ENCODE measurements at places on chromosomes 2 and 18.

DNA sequence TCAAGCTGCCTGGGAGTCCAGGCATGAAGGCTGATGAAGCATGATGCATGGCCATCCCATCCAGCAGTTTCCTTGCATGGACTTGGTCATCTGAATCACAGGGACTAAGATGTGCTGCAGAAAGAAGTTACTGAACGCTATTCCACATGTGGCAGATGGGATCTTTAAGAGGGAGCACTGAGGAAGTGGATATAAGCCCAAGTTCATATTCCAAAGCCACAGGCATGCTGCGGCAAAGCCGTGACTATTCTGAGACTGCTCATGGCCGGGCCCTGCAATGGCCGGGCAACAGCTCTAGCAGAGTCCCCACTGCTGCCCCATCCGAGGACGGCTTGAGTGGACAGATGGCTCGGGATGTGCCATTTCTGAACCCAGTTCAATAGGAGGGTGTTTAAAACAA lies 61.5 kb downstream of the STPG4 start:
- no peak for DNase-seq

GRCh38 chr2:31274401-31275075 lies 40.6 kb downstream of the EHD3 start:
- DNase-seq, result no peak

DNA sequence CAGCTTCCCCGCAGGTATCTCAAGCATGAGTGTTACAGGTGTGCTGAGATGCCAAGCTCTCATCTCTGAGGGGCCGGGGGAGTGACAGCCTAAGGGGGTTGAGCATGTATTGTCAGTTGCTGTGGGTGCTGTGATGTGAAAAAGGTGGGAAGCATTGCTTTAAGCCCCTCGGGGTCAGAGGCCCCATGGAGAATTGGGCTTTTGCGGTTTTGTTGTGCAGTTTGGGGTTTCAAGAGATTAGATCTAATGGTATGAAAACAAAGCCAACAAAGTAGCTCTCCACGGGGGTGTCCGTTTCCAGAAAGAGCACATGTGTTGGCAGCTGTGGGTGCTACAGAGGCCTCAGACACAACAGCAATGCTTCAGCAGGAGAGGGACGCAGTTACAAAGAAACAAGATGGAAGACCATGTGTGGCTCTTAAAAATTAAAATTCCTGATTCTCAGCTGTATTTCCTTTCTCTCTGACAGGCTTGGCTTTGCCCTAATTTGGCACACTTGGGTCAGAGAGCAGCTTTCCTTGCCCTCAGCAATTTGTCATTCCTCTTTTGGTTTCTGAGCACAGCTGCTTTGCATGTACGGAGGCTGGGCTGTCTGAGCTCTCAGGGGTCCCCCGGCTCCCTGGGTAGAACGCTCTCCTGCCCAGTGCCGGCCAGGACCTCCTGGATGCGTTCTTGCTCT lies 69.9 kb downstream of the TMEM247 start:
- DNase-seq, result no peak

DNA sequence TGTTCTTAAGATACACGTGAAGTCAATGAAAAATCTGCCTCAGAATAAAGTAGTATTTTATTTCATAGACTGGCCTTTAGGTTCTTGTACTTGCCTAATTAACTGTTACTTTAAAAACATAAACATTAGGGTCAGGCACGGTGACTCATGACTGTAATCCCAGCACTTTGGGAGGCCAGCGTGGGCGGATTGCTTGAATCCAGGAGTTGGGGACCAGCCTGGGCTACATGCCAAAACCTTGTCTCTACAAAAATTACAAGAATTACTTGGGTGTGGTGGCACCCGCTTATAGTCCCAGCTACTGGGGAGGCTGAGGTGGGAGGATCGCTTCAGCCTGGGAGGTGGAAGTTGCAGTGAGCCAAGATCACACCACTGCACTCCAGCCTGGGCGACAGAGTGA lies 16.0 kb upstream of the SNORC start:
- no peak for DNase-seq

GRCh38 chr18:45670281-45670962 lies 53.6 kb upstream of the SLC14A1 start:
- no peak for DNase-seq

- no peak for DNase-seq
Observed at GRCh38 chr2:233839447-233839820, 14.9 kb downstream of the HJURP start.

DNA sequence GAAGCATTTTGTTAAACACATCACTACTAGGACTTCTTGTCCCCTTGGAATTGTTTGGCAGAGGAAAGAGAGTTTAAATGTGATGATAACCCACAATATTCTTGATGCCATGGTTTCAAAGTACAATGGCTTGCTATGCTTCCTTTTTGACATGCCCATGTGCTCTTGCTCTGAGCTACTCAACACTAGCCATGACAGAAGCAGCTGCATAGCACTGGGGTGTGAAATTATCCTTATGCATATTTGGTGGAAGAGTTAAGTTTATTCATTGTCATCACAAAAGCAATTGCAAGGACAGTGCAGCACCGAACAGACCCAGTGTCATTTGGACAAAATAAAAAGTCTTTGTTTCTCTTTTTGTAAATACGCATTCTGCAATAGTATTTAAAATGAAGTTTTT lies 209.9 kb upstream of the CDH20 start:
- DNase-seq, result no peak

- no peak for DNase-seq
Observed at GRCh38 chr2:233289648-233290047, 18.0 kb upstream of the SAG start.

DNA sequence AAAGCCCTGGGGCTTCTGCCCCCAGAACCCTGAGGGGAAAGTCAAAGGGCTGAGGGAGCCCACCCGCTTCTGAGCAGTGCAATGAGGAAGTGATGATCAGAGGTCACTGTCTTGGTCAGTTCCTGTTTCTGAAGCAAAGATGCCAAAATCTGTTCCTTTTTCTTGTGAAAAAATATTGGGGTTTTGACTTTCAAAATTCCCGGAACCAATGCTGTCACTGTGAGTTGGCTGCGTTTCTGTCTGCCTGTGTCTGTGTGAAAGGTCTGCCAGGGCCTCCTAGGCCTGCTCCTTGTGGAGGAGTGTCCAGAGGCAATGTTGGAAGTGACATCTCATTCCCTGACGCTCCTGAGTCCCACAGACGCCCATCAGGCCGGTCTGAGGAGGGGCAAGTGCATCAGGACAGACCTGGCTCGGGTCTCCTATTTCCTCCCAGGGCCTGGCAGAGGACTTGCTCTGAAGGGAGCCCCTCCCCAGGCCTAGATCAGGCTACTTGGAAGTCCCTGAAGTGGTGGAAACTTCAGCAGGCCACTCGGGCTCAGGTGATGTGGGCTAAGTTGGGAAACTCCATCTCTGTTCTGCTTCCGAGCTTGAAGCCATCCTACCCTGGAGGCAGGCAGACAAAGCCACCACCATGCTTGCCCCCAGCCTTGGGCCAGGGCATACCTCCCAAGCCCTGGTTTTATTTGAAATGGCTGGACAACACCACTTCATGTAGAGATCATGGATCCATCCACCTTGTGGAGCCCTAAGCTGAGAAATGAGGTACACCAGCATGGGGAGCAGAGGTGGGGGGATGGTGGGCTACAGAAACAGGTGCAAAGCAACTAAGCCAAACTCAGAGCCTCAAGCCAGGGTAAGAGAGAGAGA lies 51.0 kb downstream of the PKDCC start:
- no peak for DNase-seq

GRCh38 chr2:129734343-129735034 lies 245.0 kb upstream of the RAB6C start:
- no peak for DNase-seq

DNA sequence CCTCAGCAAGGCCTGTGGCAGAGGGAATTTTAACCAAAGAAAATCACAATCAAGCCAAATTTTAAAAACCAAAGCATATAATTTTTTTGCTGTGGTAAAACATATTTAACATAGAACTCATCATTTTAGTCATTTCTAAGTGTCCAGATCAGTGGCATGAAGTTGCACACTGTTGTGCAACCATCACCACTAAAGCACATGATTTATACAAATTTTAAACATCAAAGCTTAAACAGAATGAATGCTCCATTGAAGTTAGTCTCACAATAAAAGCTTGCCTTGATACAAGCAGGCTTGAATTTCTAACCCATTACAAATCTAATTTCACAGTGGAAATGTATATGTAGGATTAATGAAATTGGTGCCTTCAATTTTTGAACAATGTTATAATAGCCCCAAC lies 31.2 kb downstream of the FTCDNL1 start:
- no peak for DNase-seq

- no peak for DNase-seq
Observed at GRCh38 chr2:216215658-216216390, 106.7 kb downstream of the XRCC5 start.

GRCh38 chr2:8146132-8147005 lies 535.5 kb upstream of the ID2 start:
- DNase-seq, result no peak

DNA sequence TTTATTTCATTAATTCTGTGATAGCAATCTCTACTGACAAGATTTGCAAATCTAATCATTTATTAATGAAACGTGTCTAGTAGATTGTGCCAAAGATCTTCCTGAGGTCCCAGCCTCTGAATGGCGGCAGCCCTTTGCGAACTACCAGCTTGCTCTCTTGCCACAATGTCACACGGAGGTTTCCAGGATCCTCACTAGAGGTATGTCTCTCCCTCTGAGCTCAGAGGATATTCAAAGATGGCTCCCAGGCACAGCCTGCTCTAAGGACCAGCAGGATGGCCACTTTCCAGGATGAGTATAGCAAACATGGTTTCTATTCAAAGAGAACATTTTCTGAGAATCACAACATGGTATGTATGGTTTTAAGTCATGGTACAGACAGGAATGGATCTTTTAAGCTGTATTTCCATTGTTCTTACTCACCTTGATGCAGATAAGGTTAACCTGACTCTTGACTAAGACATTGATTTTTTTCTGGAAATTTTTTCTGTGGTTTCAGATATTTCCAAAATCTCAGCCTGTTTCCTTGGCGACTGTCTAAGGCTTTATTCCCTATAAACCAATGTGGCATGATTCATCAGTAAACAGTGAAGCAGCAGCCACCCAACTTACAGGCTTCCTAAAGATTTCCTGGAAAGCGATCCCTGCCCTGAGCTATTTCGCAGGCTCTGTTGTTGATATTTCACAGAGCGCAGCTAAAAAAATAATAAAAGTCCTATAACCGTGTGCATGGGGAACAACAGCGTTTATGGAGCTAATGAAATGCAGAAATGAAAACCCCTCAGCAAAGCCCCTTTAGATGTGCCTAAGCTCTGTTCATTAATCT lies 54.1 kb upstream of the KLF7 start:
- DNase-seq, result no peak

- DNase-seq, result no peak
Observed at GRCh38 chr2:122800781-122801180, 1045.3 kb downstream of the TSN start.

GRCh38 chr2:53752385-53752784 lies 15.2 kb upstream of the CHAC2 start:
- no peak for DNase-seq

- no peak for DNase-seq
Observed at GRCh38 chr2:42339191-42339912, 21.7 kb downstream of the COX7A2L start.

- no peak for DNase-seq
Observed at GRCh38 chr2:204950695-204951346, 405.5 kb downstream of the PARD3B start.

GRCh38 chr2:217989221-217989948 lies 13.4 kb downstream of the TNS1 start:
- no peak for DNase-seq

GRCh38 chr2:68487773-68488355 lies 20.5 kb downstream of the APLF start:
- DNase-seq, result no peak

GRCh38 chr2:68879296-68879695 lies 8.1 kb upstream of the BMP10 start:
- DNase-seq, result no peak

- no peak for DNase-seq
Observed at GRCh38 chr2:237883951-237884446, 24.6 kb downstream of the RAMP1 start.

DNA sequence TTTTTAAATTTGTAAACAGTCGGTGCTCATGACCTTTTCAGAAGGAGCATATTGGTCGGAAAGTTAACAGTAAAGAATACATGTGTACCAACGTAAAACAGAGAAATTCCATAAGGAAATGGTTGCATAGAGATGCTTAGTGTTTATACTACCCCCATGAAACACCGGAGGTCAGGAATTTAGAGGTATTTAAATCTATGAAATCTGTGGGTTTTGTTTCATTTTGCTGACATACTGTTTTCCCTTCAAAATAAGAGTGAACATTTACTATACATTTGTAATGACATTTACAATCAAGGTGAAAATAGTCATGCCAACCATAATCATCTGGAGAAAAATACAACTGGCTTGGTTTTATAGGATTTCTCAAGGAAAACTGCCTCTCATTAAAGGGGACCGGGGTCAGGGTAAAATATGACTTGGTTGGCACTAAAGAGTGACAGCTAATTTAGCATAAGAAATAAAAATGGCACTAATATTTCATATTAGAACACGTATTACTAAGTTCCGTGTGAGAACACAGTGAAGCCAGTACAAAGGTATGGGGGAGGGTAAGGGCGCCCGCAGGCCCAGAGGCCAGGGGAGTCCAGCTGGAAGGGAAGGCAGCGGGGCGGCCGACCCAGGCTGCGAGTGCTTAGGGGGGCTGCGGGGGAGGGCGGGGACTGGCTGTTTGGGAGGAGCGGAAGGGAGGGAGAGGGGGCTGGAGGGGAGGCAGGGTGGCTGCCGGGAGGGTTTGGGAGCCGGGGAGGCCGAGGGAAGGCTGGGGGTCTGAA lies 1.1 kb upstream of the RNU4ATAC start:
- no peak for DNase-seq

DNA sequence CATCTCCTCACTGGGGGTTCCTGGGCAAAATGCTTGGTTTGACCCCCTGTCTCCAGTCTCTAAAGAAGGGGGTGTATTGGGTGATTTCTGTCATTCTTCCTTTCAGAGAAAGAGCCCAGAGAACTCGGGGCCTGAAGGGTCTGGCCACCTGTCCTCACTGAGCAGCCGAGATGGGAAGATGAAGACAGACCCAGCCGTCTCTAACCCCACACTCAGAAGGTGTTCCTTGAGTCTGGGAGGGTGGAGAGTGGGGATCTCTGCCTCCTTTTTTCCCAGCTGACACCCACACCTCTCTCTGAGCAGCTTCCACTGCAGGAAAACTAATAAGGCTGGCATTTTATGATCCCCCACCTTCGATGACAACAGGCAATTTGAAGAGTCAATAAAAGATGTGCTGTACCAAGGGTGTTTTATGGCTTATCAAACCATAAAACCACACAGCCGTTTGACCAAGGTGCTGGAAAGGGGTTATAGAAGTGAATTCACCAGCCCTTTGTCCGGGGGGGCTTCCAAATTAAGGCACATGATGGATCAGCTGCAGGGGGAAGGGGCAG lies 213.8 kb downstream of the SMAD2 start:
- no peak for DNase-seq

GRCh38 chr2:44389895-44390294 lies 28.1 kb downstream of the CAMKMT start:
- DNase-seq, result no peak

DNA sequence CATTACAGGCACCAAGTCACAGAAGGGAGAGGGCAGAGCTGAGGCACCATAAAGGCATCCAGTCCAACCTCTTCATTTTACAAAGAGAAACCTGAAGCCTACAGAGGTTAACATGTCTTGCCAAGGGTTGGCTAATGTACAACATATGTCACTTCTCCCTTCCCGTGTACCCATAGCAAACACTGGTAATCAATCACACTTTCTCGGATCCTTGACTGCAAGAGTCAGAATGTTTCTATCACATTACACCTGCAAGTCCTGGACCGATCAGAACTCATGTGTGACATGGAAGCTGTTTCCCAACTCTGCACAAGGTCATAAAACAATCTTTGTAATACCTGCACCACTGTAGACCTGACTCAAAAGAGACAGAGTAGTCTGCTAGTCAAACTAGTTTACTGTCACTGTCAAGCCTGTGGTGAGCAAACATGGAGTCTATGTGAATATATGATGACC lies 6.0 kb downstream of the ANKRD44 start:
- no peak for DNase-seq

Data from GM12892 (cell line).